ENCODE measurements at places on chromosomes 5 and 9. TPM values are rescaled to one million over a fixed set of nuclear protein-coding genes. Genes with fewer than 3 reads are reported as not detected.

The ANKRD31 gene
- 0.05 TPM for total RNA-seq

The NDOR1 gene
- 4.5 TPM for total RNA-seq

The CD74 gene
- 339 TPM for total RNA-seq

The FOXD4 gene
- total RNA-seq: not detected

The SPATA31D1 gene
- not detected for total RNA-seq

The F2RL1 gene
- 0.87 TPM for total RNA-seq

The TMC1 gene
- not detected for total RNA-seq

The PCDHGA9 gene
- total RNA-seq: 5.3 TPM

All from heart left ventricle (tissue), 16 donors.